ENCODE measurements at places on chromosomes 3 and 15.

GRCh38 chr3:99957151-99957796 is 139.6 kb downstream of the CMSS1 start:
- no peak for DNase-seq

DNA sequence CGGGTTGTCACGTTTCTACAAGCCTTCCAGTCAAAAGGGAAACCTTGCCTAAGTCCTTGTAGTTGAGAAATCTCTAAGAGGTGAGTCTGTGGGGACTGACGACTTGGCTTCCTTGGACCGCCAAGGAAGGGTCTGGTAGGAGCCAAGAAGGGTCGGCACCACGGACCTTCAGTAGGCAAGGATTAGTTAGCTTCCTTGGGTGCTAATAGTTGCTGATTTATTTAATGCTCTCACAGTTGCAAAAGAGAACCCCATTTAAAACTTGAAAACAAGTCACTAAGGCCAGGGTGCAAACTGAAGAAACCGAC is 361 bp upstream of the LCMT2 start:
- DNase-seq = no peak

DNA sequence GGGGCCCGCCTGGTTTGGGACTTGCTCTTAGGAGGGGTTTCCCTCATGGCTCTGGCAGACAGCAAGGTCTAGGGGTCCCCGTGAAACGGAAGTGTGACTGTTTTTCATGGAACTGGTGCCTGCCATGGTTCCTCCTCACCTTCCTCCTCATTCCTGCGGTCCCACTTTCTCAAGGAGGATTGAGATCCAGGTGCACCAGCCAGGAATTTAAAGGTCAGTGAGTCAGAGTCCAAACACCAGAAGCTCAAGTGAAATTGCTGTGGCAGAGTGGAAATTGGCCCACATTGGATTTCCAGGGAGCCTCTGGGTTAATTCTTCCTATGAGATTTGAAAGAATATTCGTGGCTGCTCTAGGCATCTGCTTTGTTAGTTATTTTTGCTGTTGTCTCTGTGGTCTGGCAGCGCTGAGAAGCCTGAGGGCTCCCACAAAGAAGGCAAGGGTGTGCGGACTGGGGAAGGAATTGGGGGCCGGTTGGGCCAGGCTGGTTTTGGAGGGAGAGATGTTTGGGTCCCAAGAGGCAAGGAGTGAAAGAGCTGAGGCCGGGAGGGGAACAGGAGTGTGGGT is 60.4 kb upstream of the TNFAIP8L3 start:
- DNase-seq = no peak

DNA sequence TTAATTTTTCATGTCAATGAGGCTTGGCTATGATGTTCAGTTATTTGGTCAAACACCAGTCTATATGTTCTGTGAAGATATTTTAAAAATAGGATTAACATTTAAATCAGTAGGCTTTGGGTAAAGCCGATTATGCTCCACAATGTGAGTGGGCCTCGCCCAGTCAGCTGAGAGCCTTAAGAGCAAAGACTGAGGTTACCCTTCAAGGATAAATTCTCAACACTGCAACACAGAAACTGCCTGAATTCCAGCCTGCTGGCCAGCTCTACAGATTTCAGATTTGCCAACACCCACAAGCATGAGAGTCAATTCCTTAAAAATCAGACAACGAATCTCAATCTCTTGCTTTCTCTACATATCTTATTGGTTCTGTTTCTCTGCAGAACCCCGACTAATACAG is 188.3 kb downstream of the PLCH1 start:
- DNase-seq = no peak

DNA sequence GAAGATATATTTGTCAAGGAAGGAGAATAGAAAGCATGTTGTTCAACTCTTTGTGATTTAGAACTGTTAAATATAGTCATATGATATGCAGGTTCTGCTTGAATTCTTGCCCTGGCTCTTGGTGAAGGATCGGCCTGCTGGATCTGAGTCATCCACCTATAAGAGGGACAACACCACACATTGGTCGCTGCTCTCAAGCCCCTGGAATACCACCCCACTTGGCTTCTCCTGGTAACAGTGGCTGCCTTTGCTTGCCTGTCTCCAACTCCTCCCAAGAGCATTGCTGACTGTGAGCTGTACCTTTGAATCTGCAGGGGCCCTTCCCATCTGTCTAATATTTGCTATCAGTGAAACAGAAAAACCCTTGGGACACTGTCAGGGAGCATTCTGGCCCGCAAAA is 78.9 kb upstream of the DGKG start:
- no peak for DNase-seq

GRCh38 chr15:89783861-89784685 is 7.9 kb downstream of the MESP2 start:
- no peak for DNase-seq

DNA sequence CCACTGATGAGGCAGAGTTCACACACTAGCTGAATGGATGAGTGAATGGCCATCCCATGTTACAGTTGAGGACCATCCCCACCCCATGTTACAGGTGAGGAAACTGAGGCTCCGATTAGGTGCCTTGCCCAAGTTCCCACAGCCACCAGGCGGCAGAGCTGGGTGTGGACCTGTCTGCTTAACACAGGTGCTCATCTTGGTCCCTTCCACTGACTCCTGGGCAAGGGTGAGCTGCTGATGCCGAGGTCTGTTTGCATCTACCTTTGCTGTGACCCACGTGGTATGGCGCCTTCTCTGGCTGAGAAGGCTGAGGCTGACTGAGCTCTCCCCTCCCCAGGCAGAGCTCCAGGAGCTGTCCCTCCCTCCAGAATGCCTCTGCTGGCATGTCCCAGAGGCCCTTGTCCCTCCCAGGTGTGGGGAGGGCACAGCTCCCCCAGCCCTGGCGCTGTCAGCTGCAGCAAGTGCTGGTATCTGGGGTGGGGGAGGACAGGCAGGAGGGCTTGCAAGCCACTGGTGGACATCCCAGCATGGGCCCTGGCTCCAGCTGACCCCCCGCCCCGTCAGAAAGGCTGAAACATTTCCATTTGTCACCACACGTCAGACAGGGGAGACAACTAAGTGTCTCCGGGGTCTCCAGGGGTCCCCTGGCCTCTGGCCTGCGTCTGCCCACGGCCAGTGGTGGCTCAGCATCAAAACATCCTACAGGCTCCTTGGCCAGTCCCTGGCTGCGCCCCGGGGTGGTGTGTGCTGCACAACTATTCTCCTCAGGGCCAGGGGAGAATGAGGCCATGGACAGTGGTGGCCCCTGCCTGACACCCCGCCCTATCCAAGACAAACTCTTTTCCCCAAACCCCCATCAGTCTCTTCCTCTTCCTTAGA is 105.4 kb downstream of the ADCY5 start:
- no peak for DNase-seq

DNA sequence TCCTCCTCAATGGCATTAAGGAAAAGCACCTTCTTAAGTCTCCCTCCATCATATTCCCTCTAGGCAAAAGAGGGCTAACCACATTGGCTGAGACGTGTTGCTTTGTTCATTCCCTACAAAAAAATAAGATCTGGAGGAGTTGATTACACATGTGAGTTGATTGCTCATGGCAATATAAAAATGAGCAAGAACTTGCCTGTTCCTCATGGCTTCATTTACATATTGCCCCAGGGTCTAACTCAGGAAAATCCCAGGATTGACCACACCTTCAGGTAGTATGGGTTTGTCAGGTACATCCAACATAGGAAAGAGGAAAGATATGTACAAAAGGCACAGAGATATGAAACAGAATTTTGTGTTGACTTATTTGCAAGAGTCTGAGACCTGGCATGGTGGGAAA is 35.5 kb downstream of the NFKBIZ start:
- no peak for DNase-seq

- no peak for DNase-seq
Observed at GRCh38 chr3:167895684-167896083, 160.2 kb downstream of the SERPINI1 start.
